Endothelial cell (in vitro differentiated cells): ENCODE measurements at places on chromosomes 13 and 19. TPM values are rescaled to one million over a fixed set of nuclear protein-coding genes. Genes with fewer than 3 reads are reported as not detected.

The NTF4 gene
- not detected for total RNA-seq

- no peak for DNase-seq
Measured at GRCh38 chr13:86085890-86086289, 286.7 kb upstream of the SLITRK6 start.

The DAND5 gene
- 0.69 TPM for total RNA-seq

The ZNF837 gene
- total RNA-seq, result 4.5 TPM

The MUC16 gene
- total RNA-seq, result not detected

DNA sequence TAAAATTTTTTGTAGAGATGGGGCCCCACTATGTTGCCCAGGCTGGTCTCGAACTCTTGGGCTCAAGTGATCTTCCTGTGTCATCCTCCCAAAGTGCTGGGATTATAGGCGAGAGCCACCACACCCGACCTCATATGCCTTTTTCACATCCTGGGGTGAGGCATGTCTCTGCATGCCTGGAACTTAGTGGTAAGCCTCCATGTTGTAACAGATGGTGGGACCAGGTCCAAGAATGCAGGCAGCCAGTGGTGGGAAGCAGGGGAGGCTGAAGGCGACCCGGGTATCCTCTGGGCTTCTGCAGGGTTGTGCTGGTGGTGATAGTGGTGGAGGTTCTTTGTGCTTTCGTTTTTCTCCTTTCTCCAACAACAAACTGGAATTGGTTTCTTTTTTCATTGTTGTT is 30.1 kb upstream of the CCDC124 start:
- DNase-seq, result no peak

- no peak for DNase-seq
Measured at GRCh38 chr19:54612428-54612827, 17.9 kb upstream of the LILRB1 start.

- no peak for DNase-seq
Measured at GRCh38 chr13:97338571-97338970, 95.4 kb upstream of the RAP2A start.

GRCh38 chr13:108409730-108410129 is 140.2 kb downstream of the TNFSF13B start:
- DNase-seq, result no peak

DNA sequence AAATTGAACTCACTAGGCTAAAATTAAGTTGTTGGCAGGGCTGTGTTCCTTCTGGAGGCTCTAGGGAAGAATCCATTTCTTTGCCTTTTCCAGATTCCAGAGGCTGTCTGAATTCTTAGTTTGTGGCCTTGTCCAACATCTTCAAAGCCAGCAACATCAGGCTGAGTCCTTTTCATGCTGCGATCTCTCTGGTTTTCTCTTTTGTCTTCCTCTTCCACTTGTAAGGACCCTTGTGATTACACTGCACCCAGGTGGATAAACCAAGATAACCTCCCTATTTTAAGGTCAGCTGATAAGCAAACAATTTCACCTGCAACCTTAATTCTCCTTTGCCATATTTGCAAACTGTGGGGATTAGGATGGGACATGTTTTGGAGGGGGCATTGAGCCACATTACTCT is 11.5 kb downstream of the UTP14C start:
- DNase-seq, result no peak

DNA sequence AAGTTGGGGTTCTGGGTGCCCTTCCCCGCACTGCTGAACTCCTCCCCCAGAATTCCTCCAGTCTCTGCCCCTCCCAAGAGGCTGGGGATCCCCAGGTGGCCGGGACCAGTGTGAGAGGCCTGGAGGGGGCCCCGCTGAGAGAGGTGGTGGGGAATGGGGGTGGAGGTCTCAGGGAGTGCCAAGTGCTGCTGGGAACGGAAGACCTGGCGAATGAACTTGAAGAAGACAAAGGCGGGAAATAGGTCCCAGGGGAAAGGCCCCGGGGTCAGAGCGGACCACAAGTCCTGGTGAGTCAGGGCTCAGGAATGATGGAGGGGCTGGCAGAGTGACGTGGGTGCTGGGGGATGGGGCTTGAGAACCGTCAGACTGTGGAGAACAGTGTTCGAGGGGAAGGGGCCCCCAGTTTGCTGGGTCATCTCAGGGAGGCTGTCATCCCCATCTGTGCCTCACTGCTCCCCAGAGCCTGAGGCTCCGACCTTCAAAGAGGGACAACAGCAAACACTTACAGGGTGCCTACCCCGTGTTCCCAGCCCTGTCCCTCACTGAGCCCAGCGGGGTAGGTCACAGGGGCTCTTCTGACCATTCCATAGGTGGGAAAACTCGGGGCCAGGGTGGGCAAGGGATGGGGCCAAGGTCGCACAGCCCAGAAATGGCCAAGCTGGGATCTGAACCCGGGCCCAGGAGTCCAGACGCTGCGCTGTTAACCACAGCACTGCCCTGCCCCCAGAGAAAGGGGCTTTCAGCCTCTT is 16.0 kb upstream of the SEMA6B start:
- DNase-seq, result peak; percentile 71

The SLC8A2 gene
- total RNA-seq, result 0.80 TPM

The CCDC8 gene
- total RNA-seq, result 13.3 TPM

The HSD17B14 gene
- total RNA-seq, result 65.6 TPM

- no peak for DNase-seq
Measured at GRCh38 chr13:32589471-32589870, 3.2 kb downstream of the PDS5B start.

DNA sequence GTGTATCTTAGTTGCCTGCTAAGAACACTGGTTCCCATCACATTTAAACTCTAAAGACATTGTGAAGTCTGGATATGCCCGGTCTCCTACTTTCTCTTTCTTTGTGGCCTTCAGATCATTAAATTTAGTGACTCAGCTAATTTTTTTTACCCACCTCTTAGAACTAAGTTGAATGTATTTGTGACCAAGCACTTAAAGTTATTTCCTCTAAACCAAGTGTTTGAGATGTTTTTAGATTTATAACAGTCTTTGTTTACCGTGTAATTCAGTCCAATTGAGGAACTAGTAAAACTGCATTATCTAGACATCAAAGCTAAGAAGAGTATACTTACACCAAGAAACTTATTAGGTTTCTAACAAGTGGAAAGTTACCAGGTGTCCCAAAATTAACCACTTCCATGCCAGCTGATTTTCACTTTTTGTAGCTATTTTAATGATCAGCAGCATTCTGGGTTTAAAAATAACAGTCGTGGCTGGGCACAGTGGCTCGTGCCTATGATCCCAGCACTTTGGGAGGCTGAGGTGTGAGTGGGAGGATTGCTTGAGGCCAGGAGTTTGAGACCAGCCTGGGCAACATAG is 53.1 kb downstream of the ARHGAP35 start:
- no peak for DNase-seq

The FXYD5 gene
- 78.7 TPM for total RNA-seq

The ZNF729 gene
- total RNA-seq, result not detected

DNA sequence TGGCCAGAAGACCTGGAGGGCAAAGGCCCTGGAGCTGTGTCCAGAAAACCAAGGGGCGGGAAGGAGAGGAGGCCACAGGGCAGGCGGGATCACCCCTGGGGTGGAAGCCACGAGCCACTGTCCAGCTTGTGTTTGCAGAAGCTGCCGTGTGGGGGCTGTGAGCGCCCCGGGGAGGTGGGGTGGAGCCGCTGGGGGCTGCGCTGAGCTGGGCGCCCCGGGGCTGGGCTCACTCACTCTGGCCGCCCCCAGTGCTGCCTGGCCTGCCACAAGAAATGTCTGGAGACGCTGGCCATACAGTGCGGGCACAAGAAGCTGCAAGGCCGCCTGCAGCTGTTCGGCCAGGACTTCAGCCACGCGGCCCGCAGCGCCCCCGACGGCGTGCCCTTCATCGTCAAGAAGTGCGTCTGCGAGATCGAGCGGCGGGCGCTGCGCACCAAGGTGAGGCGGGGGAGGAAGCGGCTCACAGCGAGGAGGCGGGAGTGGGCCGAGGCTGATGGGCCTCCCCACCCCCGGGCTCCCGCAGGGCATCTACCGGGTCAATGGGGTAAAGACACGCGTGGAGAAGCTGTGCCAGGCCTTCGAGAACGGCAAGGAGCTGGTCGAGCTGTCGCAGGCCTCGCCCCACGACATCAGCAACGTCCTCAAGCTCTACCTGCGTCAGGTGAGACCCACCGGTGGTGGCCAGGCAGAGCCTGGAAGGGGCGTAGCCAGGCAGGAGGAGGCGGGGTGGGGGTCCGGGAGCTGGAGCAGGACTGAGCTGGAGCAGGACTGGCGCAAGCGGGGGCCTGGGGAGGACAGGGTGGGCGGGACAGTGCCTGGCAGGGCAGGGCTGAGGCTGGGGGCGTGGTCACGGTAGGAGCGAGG is 13.6 kb downstream of the POLR2E start:
- DNase-seq, result no peak

DNA sequence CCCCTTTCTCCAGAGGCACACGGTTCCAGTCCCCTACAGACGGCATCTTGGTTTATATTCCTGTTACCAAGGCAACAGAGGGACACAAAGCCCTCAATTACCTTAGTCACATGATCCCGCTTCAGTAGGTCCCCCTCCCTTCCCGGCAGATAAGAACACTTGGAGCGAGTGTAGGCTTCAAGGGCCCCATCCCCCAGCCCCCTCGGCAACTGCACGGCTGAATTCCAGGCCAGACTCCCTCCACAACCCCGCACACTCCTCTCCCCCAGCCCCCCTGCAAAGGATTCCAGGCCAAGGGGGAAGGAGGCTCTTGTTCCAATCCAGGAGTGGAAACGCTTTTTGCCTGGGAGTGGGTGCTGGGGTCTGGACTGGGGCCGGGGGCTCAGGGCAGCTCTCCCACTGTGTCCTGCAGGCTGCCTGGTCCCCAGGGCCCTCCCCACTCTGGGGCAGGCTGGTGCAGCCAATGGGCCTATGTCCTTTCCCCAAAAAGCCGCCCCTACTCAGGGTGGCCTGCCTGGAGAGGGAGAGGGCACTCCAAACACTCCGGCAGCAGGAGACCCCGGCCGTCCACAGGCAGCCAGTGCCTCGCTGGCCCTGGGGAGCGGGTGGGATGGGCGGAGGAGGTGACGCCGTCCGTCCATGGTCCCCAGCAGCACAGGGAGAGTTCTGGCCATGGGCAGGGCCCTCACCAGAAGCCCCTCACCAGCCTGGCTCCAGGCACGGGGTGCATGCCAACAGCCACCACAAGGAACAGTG is 62.6 kb downstream of the MLLT1 start:
- DNase-seq, result no peak

DNA sequence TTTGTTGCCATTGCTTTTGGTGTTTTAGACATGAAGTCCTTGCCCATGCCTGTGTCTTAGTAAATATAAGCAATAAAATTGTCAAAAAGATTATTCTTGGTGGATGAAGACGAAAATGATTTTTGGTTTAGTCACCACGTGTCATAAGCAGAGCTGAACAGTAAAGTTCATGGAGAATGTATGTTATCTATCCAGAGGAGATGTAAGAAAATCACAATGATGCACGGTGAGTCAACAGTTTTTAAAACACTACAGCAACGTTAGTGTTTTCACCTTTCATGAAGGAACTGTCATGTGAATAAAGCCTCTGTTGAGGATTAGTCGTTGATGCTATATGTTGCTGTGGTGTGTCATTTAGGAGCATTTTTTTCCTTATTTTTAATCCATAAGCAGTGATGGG is 137.6 kb downstream of the GPC6 start:
- no peak for DNase-seq

The B9D2 gene
- 6.8 TPM for total RNA-seq
